ENCODE measurements at places on chromosomes 2 and 18. TPM values are rescaled to one million over a fixed set of nuclear protein-coding genes. Genes with fewer than 3 reads are reported as not detected.

GRCh38 chr18:74331404-74331803, 15.8 kb downstream of the C18orf63 start:
- no peak for DNase-seq

DNA sequence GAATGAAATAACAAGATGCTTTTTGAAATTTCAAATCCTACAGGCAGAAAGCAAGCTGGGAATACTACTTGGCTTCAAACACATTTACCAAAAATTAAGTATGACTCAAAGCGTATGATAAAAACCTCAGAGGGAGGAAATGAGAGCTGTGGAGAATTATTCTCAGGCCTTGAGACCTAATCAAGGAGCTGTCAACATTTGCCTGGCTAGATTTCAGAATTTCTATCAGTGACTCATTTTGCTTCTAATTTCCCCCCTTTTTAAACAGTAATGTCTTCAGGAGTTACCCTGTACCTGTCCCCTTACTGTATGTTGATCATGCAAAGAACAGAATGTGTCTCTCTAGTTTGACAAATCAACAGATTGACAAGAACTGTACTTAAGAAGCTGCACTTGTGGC, 1324.5 kb upstream of the DDX18 start:
- no peak for DNase-seq

DNA sequence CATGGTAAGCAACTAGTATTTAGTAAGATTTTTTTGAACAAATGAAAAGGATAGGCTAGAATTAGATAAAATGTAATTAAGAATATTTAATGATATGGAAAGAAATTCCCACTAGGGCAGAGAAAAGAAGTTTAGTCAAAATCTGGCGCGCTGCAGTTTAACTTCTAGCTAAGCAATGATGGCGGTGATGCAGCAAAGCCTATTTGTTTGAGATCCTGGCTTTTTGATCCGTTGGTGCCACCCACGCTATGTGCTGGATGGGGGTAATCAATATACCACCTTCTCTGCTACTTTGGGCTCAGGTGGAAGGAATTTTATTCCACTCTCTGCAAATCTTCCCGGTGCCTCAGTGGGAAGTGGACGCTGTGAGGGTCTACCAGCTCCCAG, 421 bp upstream of the FAM171B start:
- DNase-seq: no peak

Gene CFAP65
- total RNA-seq: not detected

Gene BMP10
- total RNA-seq: not detected

Data from GM12878 (cell line).